SK-N-SH treated with all-trans-retinoic acid at 6 μM for 48 hours (cell line): ENCODE measurements at places on chromosomes 2 and 18.

GRCh38 chr2:190050001-190050400 lies 12.5 kb downstream of the MSTN start:
- peak; percentile 46; the same call in 1 of the 3 replicates for ATAC-seq

GRCh38 chr2:40168032-40168431 lies 283.9 kb downstream of the SLC8A1 start:
- no peak; the same call in 2 of the 3 replicates for ATAC-seq

- ATAC-seq, result peak; percentile 55
Observed at GRCh38 chr2:241877989-241878970, 8.8 kb downstream of the RTP5 start.

DNA sequence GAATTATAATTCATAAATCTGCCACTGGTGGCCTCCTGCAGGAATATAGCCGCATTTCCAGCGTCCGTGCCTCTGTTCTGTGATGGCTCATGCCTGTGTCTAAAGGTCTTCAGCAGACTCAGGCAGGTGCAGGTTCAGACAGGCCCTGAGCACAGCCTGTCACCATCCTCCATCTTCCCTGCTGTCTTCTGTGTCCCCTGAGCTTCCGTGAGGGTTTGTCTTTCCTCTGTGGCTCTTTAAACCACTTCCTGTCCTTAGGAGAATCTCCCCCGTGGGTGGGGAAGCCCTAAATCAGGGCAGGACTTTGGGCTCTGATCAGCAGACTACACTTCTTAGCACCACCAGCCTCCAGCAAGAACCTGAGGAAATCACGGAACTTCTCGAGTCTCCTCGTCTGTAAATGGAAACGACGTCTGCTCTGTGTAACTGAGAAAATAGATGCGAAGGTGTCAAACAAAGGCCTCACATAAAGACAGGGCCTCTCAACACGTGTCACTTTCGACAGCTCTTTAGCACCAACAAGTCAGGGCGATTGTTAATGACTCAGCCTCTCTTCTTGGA lies 24.1 kb upstream of the NFATC1 start:
- no peak for ATAC-seq

- peak; percentile 79 for ATAC-seq
Observed at GRCh38 chr2:71742953-71743601, 289.7 kb downstream of the DYSF start.

- no peak for ATAC-seq
Observed at GRCh38 chr2:45986509-45986908, 310.7 kb upstream of the EPAS1 start.

DNA sequence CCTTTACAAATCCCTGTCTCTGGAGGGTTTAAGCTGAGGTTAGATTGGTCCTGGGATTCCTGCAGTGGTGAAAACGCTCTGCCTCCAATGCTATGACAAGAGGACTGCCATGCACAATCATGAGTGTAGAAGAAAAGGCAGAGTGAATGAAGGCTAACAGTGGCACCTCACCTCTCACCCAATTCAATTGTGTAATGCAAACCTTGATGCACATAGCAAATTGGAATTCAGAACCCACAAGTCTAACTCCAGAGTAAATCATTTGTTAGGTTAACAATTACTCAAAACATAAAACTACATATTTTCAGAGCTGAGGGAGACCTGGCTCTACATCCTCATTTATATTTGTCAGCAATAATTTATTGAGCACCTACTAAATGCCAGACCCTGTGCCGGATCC lies 1.8 kb downstream of the TGFBRAP1 start:
- no peak for ATAC-seq

GRCh38 chr2:23522726-23523372 lies 137.9 kb downstream of the KLHL29 start:
- ATAC-seq, result no peak

GRCh38 chr2:192957425-192957824 lies 762.7 kb upstream of the TMEFF2 start:
- ATAC-seq, result no peak

DNA sequence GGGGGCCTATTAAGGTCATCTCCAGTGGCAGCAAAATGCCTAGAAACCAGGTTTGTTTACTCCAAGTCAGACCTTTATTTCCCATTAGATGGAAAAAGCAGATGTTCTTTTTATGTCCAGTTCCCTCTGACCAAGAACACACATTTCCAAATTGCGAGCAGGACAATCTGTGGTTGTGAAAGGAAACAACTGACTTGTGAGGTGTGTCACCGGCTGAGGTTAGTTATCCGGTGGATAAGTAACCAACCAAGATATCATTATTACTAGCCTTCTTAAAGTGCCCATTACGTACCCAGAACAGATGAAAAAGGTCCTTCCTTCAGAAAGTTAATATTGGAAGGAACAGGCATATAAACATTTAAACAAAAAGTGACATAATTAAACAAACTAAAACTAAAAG lies 112.9 kb downstream of the THADA start:
- no peak for ATAC-seq

DNA sequence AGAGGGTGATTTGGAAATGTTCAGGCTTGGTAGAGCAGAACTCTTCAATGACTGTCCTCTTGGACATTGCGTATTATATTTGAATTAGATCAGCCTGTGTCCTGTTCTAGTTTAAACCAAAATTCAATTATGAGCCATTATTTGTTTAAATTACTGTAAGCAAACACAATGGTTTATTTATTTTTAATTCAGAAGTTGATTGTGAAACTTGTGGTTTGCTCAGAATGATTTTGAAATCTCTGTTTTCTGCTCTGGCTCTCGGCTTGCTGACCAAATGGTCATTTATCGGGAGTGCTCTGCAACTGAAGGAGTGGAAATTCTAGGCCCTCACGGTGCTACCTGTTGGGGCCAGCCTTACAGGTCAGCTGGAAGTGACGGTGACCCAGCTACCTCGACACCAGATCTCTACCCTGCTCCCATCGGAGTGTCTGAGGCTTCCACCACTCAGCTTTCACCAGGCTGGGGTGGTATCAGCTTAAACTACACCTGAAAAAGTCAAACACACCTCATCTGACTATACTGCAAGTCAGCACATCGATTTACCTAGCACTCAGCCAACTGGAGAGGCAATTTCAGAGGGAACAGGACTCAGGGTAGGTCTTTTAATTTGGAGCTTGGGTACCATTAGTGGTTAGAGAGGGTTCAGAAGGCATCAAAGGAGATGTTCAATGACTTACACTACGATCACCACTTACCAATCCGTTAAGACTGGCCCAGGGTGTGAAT lies 36.8 kb upstream of the GPD2 start:
- peak; percentile 3; the same call in 2 of the 3 replicates for ATAC-seq

DNA sequence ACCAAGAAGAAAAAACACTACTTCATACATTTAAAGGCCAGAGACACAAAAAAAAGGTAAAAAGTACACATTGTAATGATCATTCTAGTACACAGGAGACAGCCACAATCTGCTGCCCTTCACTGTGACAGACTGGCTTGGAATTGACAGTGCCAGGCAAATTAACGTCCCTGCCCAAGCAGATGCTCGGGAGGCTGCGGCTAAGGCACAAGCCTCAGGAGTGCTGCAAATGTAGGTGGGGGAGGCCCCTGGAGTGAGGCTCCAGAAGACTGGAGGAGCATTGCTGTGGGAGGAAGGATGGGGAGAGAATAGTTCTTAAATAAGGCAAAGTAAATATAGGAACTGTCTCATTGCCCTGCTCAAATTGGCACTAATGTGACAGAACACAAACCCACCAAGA lies 18.6 kb downstream of the ERCC3 start:
- no peak for ATAC-seq

GRCh38 chr2:176096986-176097819 lies 2.4 kb upstream of the HOXD12 start:
- ATAC-seq, result peak; percentile 95

DNA sequence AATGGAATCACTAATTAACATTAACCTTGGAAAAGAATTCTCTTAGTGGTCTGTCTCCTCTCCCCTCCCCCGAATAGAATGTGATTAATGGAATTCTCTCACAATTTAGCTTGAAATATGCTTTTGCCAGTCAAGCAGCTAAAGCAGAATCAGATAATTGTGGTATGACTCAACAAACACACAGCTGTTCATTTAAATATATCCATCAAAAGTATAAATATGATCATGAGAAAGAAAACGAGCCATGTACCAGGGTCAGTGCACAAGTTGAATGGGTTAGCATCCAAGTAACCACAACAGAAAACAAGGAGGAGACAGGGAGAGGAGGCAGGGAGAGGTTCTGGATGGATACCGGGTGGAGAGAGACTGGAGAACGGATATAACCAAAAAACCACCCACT lies 66.9 kb downstream of the ACVR1 start:
- peak; percentile 80 for ATAC-seq

DNA sequence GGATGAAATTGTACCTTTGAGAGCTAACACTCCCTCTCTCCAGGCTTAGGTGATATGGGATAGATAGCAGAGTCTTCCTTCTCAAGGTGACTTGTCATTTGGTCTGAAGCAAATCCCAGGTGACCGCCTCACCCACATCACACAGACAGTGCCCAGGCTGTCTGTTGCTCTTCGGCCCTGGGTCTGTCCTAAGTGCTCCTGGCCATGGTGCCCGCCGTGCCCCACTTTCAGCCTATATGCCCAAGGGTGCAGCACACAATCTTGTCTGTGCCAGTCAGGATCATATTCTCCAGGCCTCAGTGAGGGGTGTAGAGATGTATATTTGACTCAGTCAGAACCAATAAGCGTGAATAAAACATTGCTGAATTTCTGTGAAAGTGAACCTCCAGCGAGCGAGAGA lies 326.8 kb downstream of the DYSF start:
- no peak for ATAC-seq

GRCh38 chr18:49524349-49524748 lies 37.3 kb upstream of the C18orf32 start:
- no peak for ATAC-seq

GRCh38 chr2:111652038-111652437 lies 232.0 kb downstream of the ANAPC1 start:
- ATAC-seq, result no peak

DNA sequence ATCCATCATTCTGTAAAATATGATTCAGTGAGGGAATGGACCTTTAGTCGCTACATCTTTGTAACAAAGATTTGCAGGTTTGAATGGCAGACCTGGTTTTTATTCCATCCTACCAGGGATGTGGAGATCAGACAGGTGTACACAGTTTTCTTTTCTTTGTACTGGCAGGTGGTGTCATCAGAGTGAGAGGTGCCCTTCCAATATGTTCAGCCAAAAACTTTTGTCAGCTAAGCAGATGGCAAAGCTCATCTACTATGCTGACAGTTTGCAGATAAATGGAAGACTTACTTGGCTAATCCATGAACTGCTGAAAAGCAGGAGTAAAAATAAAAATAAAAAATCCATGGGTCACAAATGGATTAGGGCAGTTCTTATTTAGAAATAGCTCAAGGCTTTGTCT lies 185.5 kb upstream of the DOK6 start:
- ATAC-seq, result no peak

- peak; percentile 65; the same call in 2 of the 3 replicates for ATAC-seq
Observed at GRCh38 chr18:2948038-2948437, 64.9 kb downstream of the LPIN2 start.

DNA sequence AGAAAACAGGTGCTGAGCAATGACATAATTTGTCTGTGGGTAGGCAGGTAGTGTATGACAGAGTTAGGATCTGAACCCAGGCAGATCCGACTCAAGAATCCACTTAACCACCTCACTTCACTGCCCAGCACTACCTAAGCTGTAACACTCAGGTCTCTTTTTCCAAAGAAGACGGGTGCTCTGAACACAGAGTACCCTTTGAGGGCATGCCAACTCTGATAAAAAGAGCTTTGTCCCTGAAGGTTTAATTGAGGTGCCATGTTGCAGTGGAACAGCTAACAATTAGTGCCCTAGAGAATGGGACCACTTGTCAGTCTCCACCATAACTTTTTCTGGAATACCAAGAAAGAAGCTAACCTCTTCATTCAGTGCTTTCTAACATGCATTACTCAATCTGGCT lies 11.3 kb downstream of the ABHD3 start:
- no peak for ATAC-seq

DNA sequence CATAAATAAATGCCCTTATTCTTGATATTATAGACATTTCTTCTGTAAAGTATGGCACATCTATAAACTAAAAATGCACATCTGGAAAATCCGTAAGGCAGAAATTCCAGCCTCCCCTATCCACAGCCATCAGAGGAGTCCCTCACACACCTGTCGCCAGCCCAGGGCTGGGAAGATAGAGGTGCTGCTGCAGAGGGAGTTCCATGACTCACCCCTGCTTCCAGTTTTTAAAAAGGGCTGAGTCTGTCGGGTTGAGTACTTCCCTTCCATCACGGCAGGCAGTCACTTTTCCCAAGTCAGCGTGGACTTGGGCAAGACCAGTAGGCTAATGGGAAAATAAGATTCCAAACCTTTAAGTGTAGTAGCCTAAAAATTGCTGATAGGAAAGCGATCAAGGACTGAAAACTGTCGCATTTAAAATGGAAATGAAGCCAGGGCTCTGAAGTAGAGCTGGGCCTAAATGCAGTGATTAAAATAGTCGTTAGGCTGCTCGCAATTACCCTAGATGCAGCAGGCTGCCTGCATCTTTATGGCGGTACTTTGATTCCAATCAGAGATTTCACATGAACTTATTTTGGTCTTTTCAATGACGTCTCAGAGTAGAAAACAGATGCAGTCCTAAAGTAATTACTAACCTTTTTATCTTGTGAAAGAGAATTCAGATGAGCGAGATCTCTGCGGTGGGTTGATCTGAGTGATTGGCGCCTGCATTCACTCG lies 280.5 kb downstream of the AGAP1 start:
- no peak for ATAC-seq

- no peak for ATAC-seq
Observed at GRCh38 chr2:41965909-41966295, 81.9 kb upstream of the PKDCC start.

- no peak for ATAC-seq
Observed at GRCh38 chr2:127228102-127228501, 8.0 kb upstream of the CYP27C1 start.

- ATAC-seq, result no peak
Observed at GRCh38 chr2:15942711-15943345, 2.5 kb downstream of the MYCN start.

GRCh38 chr2:203450561-203450960 lies 84.5 kb downstream of the RAPH1 start:
- peak; percentile 10; the same call in 2 of the 3 replicates for ATAC-seq

DNA sequence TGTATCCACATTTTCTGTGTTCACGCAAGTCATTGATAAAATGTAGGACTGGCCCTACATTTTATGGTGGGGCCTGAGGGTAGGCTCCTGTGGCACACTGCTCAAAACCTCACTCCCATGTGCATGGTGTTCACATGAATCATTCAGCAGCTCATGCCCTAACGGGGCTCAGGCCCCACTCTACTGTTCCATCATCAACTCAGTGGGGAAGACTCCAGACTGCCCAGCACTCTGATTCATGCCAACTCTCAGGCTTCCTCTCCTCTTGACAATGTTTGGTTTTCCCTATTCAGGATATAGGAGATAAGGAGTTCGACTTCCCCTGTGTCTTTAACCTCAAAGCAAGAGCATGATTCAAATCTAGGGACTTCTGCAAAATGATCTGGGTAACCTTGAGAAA lies 92.0 kb upstream of the BOD1L2 start:
- ATAC-seq, result no peak

DNA sequence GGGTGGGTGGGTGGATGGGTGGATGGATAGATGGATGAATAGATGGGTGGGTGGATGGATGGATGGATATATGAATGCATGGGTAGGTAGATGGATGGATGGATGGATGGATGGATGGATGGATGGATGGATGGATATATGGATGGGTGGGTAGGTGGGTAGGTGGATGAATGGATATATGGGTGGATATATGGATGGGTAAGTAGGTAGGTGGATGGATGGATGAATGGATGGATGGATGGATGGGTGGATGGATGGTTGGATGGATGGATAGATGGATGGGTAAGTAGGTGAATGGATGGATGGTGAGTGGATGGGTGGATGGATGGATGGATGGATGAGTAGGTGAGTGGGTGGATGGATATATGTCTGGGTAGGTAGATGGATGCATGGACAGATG lies 36.1 kb downstream of the MCFD2 start:
- ATAC-seq, result no peak
